ENCODE measurements at places on chromosomes 7 and 10.
A peak's percentile ranks its signal among the peaks of the same experiment; 100 is the strongest.

DNA sequence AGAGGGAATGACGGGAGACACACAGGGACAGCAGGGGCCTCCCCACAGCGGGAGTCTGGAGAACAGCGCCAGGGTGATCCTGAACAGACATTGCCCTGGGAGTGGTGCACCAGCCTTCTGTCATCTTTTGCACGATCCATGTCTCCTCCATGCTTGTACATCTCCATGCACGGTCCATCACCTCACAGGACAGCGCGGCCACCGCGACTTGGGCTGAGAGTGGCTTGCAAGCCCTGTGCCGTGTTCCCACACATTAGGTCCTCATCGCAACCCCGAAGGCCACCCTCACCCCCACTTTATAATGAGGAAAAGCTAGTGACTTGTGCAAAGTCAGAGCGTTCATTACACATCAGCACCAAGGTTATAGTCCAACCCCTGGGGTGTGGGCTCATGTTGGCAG lies 64.7 kb downstream of the CDH23 start:
- no peak for DNase-seq

DNA sequence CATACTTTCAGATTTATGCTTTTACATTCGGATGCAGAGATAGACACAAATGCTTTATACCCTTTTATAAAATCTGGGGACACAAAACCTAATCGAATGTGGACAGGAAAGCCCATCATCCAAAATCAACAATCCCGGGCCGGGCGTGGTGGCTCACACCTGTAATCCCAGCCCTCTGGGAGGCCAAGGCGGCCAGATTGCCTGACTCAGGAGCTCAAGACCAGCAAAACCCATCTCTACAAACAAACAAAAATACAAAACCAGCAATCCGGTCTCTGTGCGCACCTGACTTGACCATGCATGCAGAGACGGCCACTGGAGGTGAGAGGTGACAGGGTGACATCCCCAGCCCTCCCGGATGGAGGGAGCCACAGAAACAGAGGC lies 13.5 kb downstream of the COBL start:
- no peak for DNase-seq

GRCh38 chr7:40311307-40311706 lies 176.5 kb downstream of the SUGCT start:
- no peak for DNase-seq

- peak; percentile 30 for DNase-seq
Observed at GRCh38 chr10:81978238-81978637, 103.2 kb downstream of the NRG3 start.

DNA sequence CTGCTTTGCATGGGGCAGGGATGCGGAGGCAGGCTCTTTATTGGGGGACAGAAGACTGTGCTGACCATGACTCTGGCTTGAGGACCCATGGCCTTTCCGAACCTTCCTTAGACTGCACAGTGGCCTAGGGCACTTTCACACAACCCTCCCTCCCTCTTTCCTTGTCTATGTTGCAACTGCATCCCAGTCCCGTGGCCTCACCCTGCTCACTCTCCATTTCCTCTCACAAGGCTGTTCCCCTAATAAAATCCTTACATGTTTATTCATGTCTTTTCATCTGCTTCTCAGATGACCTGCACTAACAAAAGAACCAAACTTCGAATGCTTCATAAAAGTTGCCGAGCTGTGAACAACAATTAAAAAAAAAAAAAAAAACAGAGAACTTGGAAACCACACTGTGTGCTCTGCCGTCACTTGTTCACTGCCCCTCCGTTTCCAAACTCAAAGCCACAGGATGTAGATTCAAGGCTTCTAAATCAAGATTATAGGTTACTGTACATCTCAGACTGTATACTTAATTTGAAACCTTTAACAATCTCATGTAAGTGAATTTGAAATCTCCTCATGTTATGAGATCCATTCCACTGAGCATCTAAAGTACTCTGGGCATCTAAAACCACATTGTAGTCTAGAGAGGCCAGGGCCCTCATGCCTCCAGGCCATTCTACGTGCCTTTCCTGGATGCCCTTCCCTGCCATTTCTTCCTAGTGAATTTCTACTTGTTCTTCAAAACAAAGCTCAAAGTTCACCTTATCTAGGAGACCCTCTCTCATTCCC lies 265.9 kb downstream of the SNX13 start:
- peak; percentile 15 for DNase-seq

DNA sequence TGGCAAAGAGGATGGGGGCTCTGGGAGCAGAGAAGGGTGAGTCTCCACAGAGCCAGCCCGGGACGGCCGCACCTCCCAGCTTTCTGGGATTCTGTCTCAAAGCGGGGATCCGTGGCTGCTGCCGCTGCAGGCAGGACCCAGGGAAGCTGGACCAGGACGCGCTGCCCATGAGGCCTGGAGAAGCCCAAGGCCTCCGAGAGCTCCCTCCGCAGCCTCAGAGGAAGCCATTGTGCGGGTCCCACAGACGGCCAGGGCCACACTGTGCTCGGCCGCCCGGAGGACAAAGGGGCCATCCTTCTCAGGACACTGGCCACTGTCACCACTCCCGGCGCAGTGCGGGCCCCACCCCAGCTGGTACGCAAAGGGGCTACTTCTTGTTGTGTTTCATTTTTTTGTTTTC lies 79.3 kb upstream of the PDGFA start:
- DNase-seq = no peak

- DNase-seq = no peak
Observed at GRCh38 chr7:119514326-119514725, 758.6 kb upstream of the KCND2 start.

DNA sequence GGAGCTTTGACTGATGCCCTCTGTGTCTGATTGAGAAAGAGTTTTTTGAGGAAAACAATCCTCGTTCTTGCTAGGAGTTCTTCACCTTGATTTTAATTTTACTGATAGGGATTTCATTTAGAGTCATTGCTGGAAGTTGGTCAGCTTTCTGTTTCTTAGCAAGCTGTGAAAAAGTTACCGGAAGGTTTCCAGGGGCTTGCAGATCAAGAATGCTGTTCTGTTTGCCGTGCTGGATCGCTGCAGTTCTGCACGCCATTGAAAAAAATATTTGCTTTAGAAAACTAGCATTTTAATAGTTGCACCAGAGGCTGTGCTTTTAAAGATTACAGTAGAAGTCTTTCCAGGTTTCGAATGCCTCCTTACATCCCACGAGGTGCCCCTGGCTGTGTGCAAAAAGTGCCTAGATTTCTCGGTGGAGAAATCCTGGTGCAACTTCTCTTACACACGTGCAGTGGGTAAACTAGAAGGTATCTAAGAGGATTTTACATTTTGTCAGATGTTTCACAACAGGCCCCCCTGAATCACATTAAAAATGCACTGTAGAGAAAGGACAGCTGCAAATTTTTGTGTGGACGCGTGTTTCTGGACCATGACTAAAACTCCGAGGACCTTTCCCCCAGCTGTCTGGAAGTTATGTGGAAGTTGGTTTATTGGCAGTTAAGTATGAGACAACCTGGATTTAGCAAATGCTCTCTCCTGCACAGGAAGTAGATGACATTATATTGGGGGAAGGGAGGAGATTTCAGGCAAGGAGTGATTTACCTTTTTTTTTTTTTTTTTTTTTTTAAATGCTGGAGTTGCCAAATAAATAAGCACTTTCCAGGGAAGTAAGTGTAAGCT lies 5.8 kb downstream of the TCF7L2 start:
- DNase-seq = no peak

DNA sequence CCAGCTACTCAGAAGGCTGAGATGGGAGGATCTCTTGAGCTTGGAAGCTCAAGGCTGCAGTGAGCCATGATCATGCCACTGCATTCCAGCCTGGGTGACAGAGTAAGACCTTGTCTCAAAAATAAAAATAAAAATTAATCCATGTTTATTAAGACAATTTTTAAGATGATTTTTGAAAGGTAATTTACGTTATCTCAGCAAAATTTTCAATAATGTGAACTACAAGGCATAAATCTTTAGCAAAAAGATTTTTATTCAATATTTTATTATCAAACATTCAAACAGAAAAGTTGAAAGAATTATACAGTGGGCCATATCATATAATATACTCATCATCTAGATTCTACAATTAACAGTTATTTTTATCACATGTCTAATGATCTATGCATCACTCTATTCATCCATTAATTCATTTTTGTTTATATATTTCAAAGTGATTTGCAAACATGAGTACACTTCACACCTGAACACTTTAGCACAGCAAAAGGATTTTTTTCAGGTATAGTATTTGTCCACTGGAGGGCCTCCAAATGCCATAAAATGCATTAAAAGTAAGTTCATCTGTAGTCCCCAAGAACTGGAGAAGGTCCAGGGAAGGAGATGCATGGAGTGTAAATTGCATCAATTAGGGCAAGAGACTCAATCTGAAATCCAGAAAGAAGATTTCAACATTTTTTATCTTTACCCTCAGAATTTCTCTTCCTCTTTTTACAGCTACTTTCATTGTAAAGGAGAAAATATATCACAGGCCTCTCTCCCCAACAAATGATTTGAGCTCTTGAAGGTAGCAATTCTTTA lies 38.6 kb upstream of the RSBN1L start:
- DNase-seq = peak; percentile 48

DNA sequence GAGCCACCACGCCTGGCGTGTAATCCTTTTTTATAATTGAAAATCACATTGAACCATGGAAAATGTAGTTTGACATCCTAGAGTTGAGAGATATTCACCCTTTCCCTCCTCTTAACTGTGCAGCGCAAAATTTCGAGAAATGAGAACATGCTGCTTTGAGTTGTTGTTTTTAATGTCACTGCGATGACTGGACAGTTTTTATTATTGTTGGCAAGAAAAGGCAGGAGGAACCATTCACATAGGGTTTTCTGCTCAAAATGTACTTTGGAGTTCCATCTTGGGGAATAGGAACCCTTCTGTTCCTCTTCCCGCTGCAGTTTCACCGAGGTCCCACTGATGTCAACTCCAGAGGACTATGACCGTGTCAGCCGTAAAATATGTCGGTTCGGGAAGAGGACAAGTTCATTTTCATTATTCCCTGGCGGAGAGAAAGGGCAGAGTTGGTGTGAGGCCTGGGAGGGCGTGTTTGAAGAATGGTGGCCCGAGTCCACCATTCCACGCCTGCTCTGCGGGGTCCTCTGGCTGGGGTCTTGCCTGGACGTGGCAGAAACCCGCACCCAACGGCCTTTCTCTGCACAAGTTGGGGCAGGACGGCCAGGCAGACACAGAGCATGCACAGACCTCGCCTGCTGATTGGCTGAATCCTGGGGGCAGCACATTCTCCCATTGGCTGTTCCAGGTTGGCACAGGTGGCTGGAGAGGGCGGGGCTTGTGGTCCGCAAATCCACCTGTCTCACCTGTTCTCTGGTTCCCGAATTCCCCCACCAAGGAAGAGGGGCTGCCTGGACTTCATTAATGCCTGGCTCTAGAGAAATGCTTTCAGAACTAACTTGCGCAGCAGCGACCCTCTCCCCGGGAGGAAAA lies 105.1 kb upstream of the TCF7L2 start:
- no peak for DNase-seq

DNA sequence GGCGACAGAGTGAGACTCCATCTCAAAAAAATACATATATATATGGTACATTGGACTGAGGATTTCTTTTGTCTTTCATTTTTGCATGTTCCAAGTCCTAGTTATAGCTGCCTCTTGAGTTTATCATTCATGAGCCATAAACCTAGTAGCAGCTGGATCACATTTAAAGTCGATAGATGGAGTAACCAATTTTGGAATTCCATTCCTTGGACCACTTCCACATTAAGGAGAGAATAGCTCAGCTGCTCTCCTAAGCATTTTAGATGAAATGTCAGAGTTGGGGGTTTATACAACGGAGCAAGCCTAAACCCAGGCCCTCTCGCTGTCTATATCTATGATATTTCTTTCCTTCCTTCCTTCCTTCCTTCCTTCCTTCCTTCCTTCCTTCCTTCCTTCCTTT lies 141.2 kb downstream of the LYZL1 start:
- no peak for DNase-seq

DNA sequence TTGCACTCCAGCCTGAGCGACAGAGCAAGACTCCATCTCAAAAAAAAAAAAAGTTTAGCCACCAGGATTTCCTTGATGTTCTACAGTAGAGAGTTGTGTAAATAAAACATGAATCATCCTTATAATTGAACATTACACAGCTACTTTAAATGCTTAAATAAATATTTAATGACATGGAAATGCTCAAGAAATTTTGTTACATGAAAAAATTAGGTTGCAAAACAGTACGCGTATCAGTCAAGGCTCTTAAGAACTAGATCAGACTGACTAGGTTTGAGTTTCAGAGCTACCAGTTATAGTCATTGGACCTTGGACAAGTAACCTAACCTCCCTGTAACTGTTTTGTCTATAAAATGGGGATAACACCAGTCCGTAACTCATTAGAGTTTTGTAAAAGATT lies 38.7 kb upstream of the GSAP start:
- DNase-seq = no peak

GRCh38 chr7:131621652-131622051 lies 65.2 kb upstream of the PODXL start:
- DNase-seq = no peak

DNA sequence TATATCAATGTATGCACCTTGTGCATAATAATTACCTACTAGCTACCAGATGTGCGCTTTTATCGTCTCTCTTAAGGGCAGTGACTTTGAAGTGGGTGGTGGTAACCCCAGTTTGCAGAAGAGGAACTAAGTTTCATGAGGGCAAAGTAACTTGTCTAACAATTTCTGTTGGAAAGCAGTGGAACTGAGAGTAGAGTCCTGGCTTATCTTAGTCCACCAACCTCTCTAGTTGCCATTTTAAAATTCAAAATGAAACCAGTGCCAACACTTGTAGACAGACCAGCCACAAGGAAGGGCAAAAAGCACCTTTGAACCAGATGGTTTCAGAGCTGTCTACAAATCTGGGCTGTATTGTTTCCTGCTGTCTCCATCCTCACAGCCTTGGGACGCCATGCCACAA lies 32.0 kb upstream of the RBM20 start:
- no peak for DNase-seq

GRCh38 chr10:131083915-131084790 lies 227.4 kb downstream of the TCERG1L start:
- DNase-seq = no peak

DNA sequence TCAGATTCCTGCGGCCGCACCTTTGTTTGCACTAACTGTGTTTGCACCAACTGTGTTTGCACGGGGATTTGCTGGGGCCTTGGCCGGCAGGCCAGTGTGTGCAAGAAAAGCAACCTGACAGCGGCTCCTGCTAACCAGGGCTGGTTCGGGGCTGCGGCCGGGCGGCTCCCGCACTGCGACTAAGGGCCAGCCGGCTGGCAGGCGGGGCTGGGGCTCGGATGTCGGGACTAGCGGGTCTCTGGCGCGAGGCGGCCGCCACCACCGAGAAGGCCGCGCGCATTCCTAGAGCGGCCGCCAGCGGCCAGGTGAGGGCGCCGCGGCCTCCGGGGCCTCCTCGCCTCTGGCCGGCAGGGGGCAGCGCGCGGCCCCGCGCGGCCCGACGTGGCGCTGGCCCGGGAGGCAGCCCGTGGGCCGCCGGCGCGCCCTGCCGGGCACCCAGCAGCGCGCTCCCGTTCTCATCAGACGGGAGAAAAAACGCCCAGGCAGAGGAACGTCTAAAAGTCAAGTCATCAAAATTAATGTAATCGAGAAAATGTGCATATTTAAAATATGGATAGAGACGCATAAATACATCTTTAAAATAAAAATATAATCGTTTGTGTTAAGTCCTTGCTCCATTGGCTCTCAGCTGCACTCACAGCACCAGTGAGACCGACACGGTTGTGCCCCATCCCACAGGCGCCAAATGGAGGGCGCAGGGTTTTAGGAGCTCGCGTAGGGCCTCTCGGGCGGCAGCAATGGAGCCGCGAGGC lies 38.5 kb downstream of the ZNF777 start:
- peak; percentile 88 for DNase-seq

- DNase-seq = no peak
Observed at GRCh38 chr7:1767524-1767923, 97.4 kb downstream of the ELFN1 start.

All from T47D (cell line).